A549 treated with ZK216348 at 1 μM for 4 hours (cell line): ENCODE measurements at places on chromosomes 12 and 14. TPM values are rescaled to one million over a fixed set of nuclear protein-coding genes. Genes with fewer than 3 reads are reported as not detected.

Gene KCNK10
- not detected in 5 replicates for total RNA-seq

Gene DDX51
- total RNA-seq = 17.6 to 30.0 TPM (median 26.7 TPM) in 5 replicates

Gene MDGA2
- total RNA-seq = 0.29 TPM in 1 of 5 replicates, not detected in the others

Gene CIPC
- 6.0 to 9.0 TPM (median 7.8 TPM) in 5 replicates for total RNA-seq

Gene SMAGP
- total RNA-seq = 23.9 to 26.6 TPM (median 24.1 TPM) in 5 replicates

Gene EFS
- total RNA-seq = not detected in 5 replicates

Gene INHBE
- total RNA-seq = 0.07 to 0.11 TPM in 2 of 5 replicates, not detected in the others

Gene TMED10
- 266 to 278 TPM (median 271 TPM) in 5 replicates for total RNA-seq

Gene SRP54
- total RNA-seq = 50.8 to 77.7 TPM (median 59.1 TPM) in 5 replicates

Gene BCL11B
- total RNA-seq = 0.23 to 0.45 TPM (median 0.25 TPM) in 5 replicates

Gene RNASE2
- not detected in 5 replicates for total RNA-seq

Gene SRRM4
- not detected in 5 replicates for total RNA-seq

Gene GLT1D1
- total RNA-seq = not detected in 5 replicates

Gene SLC39A5
- total RNA-seq = 0.21 TPM in 1 of 5 replicates, not detected in the others

Gene WNT1
- total RNA-seq = 0.13 to 0.20 TPM in 2 of 5 replicates, not detected in the others

Gene AICDA
- total RNA-seq = 0.12 to 0.31 TPM (median 0.22 TPM) in 4 of 5 replicates, not detected in the other

Gene DGKA
- 13.8 to 21.2 TPM (median 19.1 TPM) in 5 replicates for total RNA-seq
